Stimulated activated CD8-positive, alpha-beta memory T cell treated with anti-CD3 and anti-CD28 coated beads, Interleukin-12 subunit alpha, Interleukin-12 subunit beta, amount 100 ng/mL, for 4 hours (primary cell): ENCODE measurements at places on chromosomes 6 and 20.

DNA sequence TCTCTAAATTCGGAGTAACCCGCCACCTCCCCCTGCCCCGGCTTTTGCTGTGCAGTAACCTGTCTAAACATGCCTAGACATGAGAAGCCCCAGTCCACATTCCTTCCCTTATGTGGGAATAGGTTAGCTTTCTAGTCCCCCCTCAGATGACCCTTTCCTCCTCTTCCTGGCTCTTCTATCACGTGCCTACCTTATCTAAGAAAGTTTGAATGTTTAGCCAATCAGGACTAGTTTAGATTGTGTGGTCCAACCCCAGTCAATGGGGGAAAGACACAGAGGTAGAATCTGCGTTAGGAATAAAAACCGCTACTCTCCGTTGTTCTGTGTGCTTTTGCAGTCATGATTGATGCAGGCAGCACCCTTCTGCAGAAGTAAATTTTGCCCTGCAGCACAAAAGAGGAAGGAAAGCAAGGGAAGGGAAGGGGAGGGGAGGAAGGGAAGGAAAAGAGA, 69.0 kb upstream of the CD93 start:
- no peak for DNase-seq

GRCh38 chr6:114421199-114421598, 78.4 kb upstream of the HS3ST5 start:
- no peak for DNase-seq

DNA sequence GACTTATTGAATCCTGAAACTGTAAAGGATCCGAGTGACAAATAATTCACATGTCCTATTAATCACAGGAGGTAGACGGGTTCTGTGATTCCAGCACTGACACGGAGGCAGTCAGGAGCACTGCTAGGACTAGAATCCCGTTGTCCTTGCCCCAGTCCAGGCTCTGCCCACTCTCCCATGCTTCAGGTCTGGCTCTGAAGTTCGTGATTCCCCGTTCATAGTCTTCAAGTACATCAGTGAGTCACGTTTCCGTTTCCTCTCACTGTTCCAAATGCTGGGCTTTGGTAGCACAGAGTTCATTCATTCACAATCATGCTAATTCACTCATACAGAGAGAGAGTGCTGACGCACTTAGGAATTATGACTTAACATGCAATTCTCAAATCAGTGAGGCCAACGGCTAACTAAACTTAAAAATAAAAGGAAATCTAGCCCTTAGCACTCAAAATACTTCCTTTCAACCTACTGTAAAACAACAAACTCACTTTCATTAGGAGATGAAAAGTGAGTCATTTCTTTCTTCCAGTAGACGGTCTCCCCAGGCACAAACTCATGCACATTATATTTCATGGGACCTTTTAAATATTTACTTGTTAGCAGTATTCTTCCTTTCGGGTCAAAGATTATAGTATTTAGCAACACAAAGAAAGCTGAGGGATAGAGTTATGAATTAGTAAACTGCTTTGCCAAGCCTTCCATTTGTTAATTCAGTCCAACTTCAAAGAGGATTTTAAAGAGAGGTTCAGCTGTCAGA, 94.0 kb upstream of the NHSL1 start:
- DNase-seq, result no peak

DNA sequence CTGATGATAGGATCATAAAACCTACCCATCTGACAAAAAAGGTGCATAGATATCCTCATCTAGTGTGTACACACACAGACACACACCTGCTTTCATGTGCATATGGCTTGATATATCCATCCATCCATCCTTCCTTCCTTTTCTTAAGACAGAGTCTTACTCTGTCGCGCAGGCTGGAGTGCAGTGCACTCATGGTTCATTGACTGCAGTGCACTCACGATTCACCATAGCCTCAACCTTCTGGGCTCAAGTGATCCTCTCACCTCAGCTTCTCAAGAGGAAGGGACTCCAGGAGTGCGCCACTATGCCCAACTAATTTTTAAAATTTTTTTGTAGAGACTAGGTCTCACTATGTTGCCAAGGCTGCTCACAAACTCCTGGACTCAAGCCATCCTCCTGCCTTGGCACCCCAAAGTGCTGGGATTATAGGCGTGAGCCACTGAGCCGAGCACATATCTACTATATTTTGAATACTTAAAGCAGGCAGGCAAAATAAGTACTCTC, 27.1 kb downstream of the ADNP start:
- no peak for DNase-seq

DNA sequence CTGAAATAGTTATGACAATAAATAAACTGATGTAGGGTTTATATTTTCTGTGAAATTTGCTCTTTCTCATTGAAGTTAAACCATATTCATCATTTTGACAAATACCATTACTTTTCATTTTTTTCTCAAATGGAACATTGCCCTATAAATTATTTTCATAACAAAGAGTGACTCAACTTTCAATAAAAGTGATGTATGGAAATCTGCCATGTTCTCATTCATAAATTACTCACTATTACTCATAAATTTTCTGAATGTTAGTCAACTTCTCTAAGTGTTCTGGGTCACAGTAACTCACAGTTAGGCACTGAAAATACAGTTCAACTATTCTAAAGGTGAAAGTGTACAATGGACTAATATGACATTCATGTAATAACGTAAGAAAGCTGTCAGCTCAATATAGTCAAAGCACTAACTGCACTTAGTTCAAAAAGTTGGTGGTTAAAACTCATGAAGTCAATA, 19.0 kb upstream of the STX11 start:
- DNase-seq, result no peak

DNA sequence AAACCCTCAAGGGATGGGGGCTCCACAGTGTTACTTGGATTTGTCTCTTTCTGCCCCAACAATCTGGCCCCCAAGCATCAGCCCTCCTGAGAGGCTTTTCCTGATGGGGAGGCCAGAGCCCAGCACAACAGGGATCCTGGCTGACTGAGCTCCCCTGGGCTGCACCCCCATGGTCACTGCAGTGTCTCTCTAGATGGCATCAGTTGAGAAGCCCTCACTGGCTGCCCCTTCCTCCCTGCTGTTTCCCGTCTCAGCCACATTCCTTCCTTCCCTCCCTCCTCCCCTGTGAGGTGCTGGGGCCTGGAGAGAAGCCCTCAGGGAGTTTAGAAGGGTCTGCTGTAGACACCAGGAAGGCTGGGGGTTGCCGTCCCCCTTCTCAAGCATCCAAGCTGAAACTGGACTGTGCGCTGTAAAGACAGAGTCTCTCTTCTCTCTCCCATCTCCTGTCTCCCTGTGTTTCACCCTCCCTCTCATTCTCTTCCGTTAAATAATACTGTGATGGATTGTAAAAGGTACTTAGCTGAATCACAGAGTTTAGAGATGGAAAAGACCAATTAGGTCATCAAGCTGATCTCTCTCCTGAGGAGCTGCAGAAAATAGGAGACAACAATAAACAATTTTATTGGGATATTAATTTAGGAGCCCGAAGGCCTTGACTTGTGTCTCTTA, 29.7 kb downstream of the SAYSD1 start:
- no peak for DNase-seq

DNA sequence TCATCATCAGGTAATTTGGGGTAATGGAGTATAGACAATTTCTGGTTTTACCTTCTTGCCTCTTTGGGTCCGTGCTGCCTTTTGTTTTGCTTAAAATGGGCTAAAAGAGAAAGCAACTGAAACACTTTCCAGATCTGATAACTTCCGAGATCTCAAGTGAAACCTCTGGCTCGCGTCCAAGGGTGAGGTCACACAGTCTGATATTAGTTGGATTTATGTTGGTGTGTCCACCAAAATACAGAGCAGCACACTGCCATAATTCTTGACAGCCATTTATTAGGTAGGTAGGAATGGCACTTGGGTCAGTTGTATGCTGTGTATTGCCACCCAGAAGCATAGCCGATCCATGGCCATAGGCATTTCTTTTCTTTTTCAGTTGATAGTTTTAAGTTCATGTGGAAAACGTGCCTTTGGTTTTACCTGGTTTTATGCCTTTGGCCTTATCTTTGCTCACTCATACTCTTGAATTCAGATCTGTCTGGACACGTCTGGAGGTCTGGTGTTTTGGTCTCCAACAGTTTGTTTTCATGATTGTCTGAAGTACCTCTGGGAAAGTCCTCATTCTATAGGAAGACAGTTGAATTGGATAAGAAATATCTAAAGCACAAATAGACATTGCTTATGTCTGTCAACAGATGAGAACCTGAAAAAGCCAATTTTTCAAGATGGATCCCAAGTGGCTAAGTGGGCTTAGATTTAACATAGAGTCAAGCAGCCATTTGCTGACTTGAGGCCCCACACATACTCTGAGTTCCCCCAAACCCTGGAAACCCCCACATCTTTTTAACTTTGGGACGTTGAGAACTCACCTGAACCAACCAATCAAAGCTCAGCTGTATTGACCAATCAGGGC, 320.8 kb downstream of the SOX4 start:
- no peak for DNase-seq

GRCh38 chr6:13256266-13257001, 71.9 kb downstream of the TBC1D7 start:
- no peak for DNase-seq
